ENCODE measurements at places on chromosomes 3 and 15. TPM values are rescaled to one million over a fixed set of nuclear protein-coding genes. Genes with fewer than 3 reads are reported as not detected.

RETNLB gene
- not detected for polyA plus RNA-seq

FGF7 gene
- polyA plus RNA-seq = 6.2 TPM

KNG1 gene
- not detected for polyA plus RNA-seq

AGTR1 gene
- not detected for polyA plus RNA-seq

DNA sequence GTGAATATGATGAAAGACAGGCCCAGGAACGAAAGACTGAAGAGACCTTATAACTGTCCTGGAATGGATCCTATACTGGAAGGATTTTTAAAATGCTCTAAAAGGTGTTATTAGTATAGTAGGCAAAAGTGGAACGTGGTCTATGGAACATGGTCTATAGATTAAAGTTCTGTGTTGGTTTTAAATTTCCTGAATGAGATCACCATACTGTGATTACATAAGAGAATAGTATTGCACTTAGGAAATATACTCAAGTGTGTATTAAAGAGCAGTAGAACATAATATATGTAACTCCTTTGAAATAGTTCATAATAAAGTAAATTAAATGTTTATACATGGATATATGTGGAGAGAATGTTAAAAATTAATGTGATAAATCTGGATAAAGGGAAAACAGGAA lies 68.2 kb downstream of the SPRED1 start:
- DNase-seq = peak; percentile 8

- DNase-seq = no peak
These were observed 211.4 kb upstream of the LRIG1 start for GRCh38 chr3:66712210-66712609.

GRCh38 chr3:188370081-188370830 lies 216.3 kb downstream of the LPP start:
- DNase-seq = peak; percentile 36

DNA sequence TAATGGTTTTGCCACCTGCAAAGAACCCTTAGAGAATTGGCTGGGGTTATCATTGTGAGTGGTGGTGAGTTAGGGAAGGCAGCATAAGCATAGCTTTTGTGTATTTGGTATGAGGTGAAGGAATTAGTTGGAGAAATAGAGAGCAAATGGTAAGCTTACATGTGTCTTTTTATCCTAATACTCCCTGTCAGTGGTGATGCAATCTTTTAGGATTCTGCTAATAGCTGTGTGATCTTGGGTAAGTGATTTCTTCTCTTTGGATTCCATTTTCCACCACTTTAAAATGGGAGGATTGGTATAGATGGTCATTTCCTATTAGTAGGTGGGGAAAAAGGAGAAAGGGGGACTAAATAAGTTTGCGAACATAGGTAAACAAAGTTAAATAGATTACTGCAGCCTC lies 30.9 kb downstream of the PIAS1 start:
- DNase-seq = no peak

GRCh38 chr15:60672400-60672799 lies 193.5 kb upstream of the ICE2 start:
- no peak for DNase-seq

- no peak for DNase-seq
These were observed 37.4 kb upstream of the CILP start for GRCh38 chr15:65248511-65249255.

- DNase-seq = no peak
These were observed 83.3 kb downstream of the SNRK start for GRCh38 chr3:43369404-43370292.

DNA sequence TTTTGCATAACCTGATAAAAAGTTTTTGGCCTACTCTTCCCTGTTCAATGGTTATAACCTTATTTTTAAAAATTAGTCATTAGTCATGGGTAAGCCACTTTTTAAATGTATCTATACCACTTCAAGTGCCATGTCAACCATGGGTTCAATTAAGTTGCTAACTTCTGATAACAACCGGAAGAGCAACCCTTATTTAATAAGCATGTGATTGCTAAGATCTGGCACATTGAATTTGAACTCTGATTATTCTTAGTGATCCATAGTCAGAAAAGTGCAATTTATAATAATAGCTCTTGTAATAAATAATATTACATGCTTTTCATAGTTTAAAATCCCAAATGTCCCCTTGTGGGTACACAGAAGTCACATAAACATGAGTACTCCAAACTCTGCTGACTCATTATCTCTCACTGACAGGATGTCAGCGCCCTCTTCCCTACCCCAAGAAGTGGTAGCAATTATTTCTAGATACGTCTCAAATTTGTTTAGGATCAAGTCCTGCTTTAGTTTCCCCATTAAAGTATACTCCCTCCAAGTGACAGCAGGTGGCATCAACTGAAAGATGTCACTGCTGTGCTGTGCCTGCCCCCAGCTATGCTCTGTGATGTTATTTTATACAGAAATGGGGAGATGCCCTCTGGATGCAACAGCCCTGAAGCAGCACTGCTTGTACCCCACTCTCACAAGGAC lies 18.6 kb downstream of the SAMD7 start:
- DNase-seq = no peak

- DNase-seq = no peak
These were observed 24.3 kb downstream of the VIPR1 start for GRCh38 chr3:42526616-42527367.

- no peak for DNase-seq
These were observed 94.7 kb downstream of the SSR3 start for GRCh38 chr3:156460206-156460611.
